Type B pancreatic cell (in vitro differentiated cells): ENCODE measurements at places on chromosomes 16 and 17.

DNA sequence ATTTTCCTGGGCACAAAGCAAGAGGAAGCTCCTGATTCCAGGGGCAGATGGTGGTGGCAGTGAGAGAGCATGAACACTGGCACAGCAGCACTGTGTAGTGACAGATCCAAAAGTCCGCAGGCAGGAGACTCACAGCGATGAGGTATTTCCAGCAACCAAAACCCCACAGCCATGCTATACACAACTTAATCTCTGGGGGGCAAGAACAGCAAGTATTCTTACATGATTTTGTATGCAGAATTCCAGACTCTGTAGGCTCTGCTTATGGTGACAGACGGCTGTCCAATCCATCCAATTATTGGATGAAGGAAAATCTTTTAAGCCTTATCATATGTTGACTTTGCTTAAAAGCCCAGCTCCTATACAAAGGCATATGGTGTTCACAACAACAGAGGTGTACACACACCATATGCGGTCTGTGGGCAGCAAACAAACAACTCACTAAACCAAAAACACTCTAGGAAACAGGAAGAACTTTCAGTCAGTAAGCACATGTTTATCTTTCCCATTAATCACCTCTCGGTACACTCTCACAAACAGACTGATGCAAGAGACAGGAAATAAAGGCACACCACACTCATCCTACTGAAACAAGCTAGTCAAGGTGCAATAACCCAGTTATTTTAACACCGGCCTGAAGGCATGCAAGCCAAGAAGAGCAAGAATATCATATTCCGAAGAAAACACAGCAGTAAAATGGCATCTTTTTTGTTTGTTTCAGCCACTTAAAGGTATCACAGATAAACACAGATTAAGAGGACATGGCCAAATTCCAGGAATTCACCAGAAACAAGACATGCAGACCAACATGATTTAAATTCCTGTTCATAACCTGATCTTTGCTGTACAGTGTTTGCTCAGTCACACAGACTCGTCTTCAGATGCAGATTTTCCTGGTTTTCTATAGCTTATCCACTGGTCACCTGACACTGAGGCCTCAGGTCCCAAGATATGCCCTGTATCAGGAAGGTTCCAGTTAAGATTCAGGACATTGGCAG lies 47.8 kb downstream of the ERN1 start:
- H3K4me3 ChIP-seq, result peak overlapping the region; percentile 65
- peaks cover 3% of the 10 kb centered on the region for H3K36me3 ChIP-seq
- no peaks in the 10 kb centered on the region for H3K27me3 ChIP-seq
- DNase-seq, result no peak
- no peak overlapping the region for H3K27ac ChIP-seq

DNA sequence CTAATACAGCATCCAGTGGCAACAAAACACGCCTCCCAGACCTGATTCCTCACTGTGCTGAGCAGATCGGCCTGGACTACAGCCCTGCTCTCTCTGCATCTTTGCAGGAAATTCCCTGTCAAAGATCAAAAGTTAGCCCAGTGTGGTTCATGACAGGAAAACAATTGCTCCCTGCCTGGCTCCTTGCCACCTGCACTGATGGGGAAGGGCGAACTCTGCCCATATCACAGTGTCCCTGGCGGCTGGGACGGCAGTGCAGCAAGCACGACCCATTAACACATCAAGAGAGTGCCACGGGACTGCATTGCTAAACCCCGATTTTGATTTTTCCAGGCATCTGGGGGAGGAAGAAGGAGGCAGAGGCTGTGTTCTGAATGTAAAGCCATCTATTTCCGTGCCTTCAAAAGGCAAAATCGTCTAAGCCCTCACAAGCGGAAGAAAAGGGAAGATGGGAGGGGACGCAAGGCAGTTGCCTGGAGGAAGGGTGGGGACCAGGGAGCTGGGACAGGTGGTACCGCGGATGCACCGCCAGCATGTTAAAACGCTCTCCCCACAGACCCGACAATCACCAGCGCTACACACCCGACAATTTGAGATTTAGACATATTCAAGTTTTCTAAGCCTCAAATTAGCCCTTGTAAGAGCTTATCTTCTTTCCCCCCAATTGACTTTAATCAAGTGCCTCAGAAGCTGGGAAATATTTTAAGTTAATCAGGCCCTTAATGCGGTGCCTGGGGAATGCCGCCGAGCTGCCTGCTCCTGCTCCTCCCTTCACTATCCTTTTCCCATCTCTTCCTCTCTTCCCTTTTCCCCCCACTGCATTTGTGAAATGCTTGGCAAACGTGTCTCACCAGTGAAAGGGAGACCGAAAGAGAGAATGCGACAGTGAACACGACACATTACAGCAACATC lies 238.8 kb upstream of the CDH5 start:
- DNase-seq, result no peak
- peaks cover 17% of the 10 kb centered on the region for H3K4me1 ChIP-seq
- H3K27ac ChIP-seq, result peak overlapping the region; percentile 55
- H3K27me3 ChIP-seq, result peaks cover 57% of the 10 kb centered on the region
- no peaks in the 10 kb centered on the region for H3K36me3 ChIP-seq
- peak overlapping the region; percentile 31 for H3K4me3 ChIP-seq

DNA sequence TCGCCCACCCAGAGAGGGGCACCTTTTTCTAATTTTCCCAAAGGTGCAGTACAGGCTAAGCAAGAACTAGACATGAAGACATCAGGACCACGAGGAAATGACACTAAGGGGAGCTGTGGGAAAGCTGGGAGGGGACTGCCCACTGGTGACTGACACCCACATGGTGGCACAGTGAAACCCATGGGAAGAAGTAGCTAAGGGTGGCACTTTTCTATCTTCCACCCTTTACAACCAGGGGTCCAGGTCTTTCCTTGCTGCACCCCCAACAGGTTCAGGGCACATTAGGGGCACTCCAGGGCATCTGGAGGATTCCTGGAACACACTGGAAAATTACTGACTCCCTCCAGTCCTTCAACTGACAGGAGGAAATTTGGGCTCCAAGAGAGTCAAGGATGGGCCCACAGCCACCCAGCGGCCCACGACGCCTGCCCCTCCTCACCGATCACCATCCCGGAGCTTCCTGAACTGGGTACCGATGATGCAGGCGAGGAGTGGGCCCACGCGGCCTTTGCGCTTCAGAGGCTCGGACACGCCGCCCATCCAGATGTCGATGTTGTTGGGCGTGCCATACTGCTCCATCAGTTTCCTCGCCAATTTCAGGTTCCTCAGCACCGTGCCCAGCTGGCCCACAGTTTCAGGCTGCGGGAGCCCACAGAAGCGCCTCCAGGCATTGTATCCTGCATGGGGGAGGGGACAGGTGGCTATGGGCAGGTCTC lies 9.4 kb downstream of the MPO start:
- H3K4me3 ChIP-seq, result no peak overlapping the region
- no peaks in the 10 kb centered on the region for H3K4me1 ChIP-seq
- DNase-seq, result no peak
- H3K27me3 ChIP-seq, result peaks cover 43% of the 10 kb centered on the region
- no peaks in the 10 kb centered on the region for H3K36me3 ChIP-seq

- no peak overlapping the region for H3K4me3 ChIP-seq
- H3K27me3 ChIP-seq, result no peaks in the 10 kb centered on the region
- no peaks in the 10 kb centered on the region for H3K36me3 ChIP-seq
- no peak overlapping the region for H3K27ac ChIP-seq
- no peaks in the 10 kb centered on the region for H3K4me1 ChIP-seq
These were observed 21.1 kb upstream of the SSTR5 start for GRCh38 chr16:1051446-1051845.

DNA sequence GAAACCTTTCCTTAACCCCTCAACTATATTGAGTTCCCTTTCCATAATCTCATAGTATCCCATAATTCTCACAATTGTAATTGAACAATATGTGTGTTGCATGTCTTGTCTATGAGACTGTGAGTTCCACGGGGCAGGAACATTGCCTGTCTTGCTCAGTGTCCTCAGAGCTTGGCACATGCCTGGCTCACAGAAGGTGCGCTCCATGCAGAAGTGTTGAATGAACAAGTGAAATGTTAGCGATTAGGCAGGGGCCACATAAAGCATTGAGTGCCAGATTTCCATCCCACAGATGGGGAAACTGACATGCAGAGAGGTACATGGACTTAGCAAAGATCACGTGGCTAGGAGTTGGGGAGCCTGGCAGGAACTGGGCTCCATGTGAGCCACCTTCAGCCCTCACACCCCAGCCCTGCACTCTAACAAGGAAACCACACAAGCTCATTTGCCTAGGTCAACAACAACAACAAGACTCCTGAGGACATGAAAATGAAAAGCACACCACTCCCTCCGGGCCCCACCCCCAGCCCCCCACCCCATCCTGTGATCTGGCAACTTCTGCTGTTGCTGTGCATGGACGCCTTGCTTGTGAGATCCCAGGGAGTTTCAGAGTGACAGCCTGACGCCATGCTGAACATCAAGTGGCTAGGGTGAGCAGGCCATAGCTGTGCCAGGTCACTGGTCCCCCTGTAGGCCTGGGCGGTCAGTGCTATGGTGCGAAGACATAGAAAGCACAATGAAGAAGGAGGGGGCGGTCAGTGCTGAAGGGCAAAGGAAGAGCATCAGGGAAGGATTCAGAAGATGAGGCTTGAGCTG lies 5.0 kb downstream of the PIK3R5 start:
- H3K4me3 ChIP-seq, result no peak overlapping the region
- no peaks in the 10 kb centered on the region for H3K36me3 ChIP-seq
- peak; percentile 44 for DNase-seq

GRCh38 chr16:13229039-13229438 lies 327.6 kb downstream of the SHISA9 start:
- H3K4me1 ChIP-seq, result no peaks in the 10 kb centered on the region
- H3K4me3 ChIP-seq, result no peak overlapping the region
- DNase-seq, result no peak
- H3K27ac ChIP-seq, result no peak overlapping the region

GRCh38 chr16:53843084-53843483 lies 139.1 kb downstream of the FTO start:
- H3K4me1 ChIP-seq, result peaks cover 10% of the 10 kb centered on the region
- H3K4me3 ChIP-seq, result no peak overlapping the region
- H3K27ac ChIP-seq, result no peak overlapping the region
- DNase-seq, result no peak

- H3K4me1 ChIP-seq, result peaks cover 26% of the 10 kb centered on the region
- no peaks in the 10 kb centered on the region for H3K27me3 ChIP-seq
- H3K36me3 ChIP-seq, result peaks cover 11% of the 10 kb centered on the region
- peak overlapping the region; percentile 18 for H3K27ac ChIP-seq
- peak overlapping the region; percentile 80 for H3K4me3 ChIP-seq
- DNase-seq, result no peak
These were observed 2.3 kb downstream of the TOP2A start for GRCh38 chr17:40415390-40415789.

DNA sequence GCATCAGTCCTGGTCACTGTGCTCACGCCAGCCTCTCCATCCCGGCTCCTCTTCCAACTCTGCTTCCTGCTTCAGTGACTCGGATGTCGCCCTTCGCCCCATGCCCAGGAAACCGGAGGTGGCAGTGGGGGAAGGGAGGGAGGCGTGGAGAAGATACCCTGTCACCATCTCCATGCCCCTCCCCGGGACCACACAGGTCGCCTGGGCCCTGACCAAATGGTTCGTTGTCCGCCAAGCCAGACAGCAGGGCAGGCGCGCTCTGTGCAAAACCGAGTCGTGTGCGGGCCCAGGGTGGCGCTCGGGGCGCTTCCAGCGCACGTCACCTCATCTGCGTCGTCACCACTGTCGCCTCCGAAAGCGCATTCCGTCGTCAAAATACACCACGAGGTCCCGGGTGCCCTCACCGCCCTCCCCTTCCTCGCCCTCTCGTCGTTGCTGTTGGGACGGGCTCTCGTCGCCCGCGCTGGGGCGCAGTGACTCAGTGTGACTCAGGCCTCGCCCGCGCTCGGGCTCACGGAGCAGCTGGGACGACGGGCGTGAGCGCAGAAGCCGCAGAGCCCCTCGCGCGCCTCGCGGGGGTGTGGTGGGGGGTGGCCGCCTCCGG lies 39.2 kb downstream of the ZNF778 start:
- peaks cover 8% of the 10 kb centered on the region for H3K4me1 ChIP-seq
- H3K27ac ChIP-seq, result no peak overlapping the region
- H3K27me3 ChIP-seq, result peaks cover 13% of the 10 kb centered on the region
- H3K4me3 ChIP-seq, result no peak overlapping the region
- H3K36me3 ChIP-seq, result peaks cover 4% of the 10 kb centered on the region

- no peaks in the 10 kb centered on the region for H3K36me3 ChIP-seq
- H3K4me3 ChIP-seq, result no peak overlapping the region
- peaks cover 20% of the 10 kb centered on the region for H3K4me1 ChIP-seq
- H3K27me3 ChIP-seq, result peaks cover 5% of the 10 kb centered on the region
- no peak overlapping the region for H3K27ac ChIP-seq
These were observed 194.7 kb downstream of the XYLT1 start for GRCh38 chr16:17276010-17276530.

DNA sequence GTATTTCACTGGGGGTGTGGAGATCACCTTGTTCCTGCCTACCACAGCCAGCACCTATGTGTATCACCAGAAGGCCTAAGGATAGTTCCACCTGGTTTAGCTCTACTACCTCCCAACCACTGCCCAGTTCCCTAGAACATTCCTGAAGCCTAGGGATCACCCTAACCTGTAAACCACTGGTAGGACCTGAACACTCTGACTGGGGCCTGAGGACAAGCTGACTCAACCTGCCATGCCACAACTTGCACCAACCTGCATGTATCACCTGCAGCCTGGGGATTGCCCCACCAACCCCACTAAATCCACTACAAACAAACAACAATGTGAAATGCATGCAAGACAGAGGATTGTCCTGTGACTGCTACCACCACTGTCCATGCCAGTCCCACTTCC lies 128.1 kb downstream of the KIF2B start:
- H3K4me3 ChIP-seq, result no peak overlapping the region
- H3K4me1 ChIP-seq, result no peaks in the 10 kb centered on the region
- no peak overlapping the region for H3K27ac ChIP-seq
- H3K27me3 ChIP-seq, result no peaks in the 10 kb centered on the region

DNA sequence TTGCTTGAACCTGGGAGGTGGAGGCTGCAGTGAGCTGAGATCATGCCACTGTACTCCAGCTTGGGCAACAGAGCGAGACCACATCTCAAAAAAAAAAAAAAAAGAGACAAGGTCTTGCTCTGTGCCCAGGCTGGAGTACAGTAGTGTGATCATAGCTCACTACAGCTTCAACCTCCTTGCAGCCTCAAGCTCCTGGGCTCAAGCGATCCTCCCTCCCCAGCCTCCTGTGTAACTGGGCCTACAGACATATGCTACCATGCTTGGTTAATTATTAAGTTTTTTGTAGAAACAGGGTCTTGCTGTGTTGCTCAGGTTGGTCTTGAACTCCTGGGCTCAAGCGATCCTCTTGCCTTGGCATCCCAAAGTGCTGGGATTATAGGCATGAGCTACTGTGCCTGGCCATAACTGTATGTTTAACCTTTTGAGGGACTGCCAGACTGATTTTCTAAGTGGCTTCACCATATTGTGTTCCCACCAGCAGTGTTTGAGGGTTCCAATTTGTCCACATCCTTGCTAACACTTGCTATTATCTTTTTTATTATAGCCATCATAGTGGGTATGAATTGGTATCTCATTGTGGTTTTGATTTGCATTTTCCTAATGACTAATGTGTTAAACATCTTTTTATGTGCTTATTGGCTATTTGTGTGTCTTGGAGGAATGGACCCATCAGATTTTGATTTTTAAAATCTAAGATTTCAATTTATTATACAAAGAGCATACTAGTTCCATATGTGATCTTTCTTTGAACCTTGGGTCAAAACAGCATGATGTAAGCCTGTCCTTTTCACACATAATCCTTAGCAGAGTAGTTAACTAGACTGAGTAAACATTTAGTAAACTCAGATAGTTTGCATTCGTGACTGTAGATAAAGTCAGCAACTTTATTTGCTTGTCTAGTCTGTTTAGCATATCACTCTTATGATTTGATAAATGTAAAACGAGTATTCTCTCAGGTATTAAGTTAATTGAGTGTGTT lies 38.1 kb upstream of the KPNB1 start:
- H3K4me1 ChIP-seq, result peaks cover 5% of the 10 kb centered on the region
- no peak overlapping the region for H3K4me3 ChIP-seq
- no peaks in the 10 kb centered on the region for H3K27me3 ChIP-seq
- H3K27ac ChIP-seq, result peak overlapping the region; percentile 49
- peaks cover 35% of the 10 kb centered on the region for H3K36me3 ChIP-seq
